Neural progenitor cell (in vitro differentiated cells): ENCODE measurements at places on chromosomes 5 and 9.

GRCh38 chr5:138349852-138350562 is 2.5 kb upstream of the KDM3B start:
- DNase-seq, result no peak

GRCh38 chr9:136614372-136614922 is 48.3 kb upstream of the EGFL7 start:
- no peak for DNase-seq

DNA sequence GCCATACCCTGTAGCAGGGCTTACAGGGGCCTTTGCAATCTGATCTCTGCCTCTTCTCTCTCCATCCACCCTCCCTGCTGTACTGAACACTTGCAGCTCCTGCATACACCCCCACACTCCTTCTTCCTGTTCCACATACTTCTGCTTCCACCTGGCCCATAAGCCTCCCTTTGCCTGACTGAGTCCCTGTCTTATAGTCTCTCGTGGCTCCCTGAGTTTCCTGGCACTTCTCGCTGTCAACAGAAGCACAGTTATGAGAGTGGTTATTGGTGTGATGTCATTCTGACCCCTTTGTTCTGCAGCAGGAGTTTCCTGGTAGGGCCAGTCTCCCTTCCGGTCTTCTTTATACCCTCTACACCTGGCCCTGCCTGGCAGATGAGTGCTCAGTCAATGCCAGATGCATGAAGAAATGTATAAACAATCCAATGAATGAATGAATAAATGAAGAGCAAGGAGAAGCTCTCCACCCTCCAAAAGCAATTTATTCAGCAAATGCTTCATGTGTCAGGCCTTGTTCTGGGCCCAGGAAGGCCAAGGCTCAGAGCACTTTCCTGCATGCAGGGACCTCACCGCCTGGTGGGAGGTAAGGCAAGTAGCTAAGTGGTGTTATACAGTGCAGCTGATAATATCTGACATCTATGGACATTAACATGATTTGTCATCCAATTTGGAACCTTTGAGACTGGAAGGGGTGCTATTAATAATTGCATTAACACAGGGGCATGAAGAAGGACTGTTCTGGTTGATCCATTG is 20.5 kb upstream of the CSF1R start:
- no peak for DNase-seq

DNA sequence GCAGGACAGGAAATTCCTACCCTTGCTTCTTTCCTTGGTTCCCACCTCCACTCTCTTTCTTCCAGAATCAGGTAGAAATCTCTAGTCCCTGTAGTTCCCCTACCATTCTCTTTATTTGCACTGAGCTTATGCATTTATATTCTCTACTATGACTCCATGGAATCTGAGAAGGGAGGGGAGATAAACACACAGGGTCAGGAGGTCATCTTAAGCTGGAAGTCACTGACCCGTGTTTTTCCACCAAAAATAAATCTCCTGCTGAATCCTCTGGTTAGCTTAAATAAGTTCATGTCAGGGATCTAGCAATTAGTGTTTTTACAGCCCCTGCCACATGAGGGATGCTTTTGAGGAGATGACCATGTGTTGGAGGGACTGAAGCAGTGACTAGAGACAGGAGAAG is 3.7 kb downstream of the ACTL7B start:
- DNase-seq, result no peak
